ENCODE measurements at places on chromosomes 1 and 21. TPM values are rescaled to one million over a fixed set of nuclear protein-coding genes. Genes with fewer than 3 reads are reported as not detected.

DNA sequence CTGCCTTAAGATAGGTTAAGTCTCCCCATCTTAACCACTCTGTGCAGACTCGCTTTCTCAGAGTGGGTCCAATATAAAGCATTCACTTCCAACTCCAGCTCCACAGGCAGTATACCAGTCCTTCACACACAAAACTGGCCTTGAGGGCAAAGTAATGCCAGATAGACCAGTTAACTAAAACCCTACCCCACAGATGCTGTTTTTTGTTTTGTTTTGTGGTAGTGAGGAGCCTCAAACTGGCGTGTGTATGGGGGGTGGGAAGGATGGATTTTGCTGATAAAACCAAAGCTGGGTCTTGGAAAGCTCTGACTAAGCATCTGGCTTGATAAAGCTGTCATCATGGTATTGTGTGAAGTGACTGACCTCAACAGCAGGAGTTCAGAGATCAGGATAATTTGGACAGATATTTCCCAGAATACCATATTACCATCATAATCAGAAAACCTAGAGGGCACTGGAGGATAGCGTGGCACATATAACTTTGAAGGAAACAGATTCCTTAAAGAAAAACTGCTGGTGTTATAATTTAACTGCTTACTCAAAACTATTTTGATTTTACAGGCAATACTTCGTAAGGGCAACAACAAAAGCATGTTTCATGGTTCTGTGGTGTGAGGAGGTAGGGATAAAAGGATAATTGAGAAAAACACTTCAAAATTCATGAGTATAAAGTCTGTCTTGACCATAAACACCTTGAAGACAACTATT, 29.6 kb upstream of the CPLANE2 start:
- H3K4me1 ChIP-seq: peaks cover 27% of the 10 kb centered on the region
- DNase-seq: peak; percentile 96
- no peak overlapping the region for H3K4me3 ChIP-seq
- H3K27ac ChIP-seq: peak overlapping the region; percentile 30
- H3K36me3 ChIP-seq: no peaks in the 10 kb centered on the region
- H3K27me3 ChIP-seq: no peaks in the 10 kb centered on the region

DNA sequence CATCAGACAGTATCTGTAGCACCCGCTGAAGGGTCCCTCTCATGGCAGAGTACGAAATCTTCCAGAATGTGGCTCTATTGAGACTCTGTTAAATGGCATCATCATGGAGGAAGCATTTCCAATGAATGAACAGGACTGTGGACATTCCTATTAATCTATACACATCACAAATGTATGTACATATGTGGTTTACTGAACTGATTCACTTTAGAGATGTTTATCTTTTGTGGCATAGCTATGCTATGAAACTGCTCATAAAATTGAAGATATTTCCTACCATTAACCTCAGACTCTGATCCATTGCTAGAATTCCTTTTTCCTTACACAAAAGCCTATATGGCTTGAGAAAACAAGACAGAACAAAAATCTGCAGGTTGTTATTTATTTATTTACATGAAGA, 259.6 kb upstream of the RRP15 start:
- no peaks in the 10 kb centered on the region for H3K27me3 ChIP-seq
- DNase-seq: no peak
- H3K4me3 ChIP-seq: no peak overlapping the region
- no peaks in the 10 kb centered on the region for H3K36me3 ChIP-seq

DNA sequence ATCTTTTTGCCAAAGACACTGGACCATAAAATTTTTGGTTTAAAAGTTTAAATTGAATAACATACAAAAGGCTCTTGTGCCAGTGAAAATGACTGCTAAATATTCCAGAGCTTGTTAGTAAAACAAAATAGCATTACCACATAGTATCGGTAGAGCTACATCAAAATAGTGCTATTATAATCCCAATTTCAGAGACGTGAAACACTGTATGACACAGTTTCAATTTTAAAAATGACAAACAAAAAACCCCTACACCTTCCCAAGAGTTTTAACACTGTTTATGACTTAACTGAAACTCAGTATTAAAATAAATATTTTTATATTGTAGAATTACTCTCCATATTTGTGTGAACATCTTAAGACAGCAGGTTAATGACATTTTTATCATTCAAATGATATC, 7.0 kb downstream of the SLC30A1 start:
- H3K36me3 ChIP-seq: no peaks in the 10 kb centered on the region
- no peak overlapping the region for H3K4me3 ChIP-seq
- peaks cover 34% of the 10 kb centered on the region for H3K4me1 ChIP-seq
- no peak for DNase-seq
- no peaks in the 10 kb centered on the region for H3K27me3 ChIP-seq

GRCh38 chr1:112998592-112999235, 42.7 kb upstream of the SLC16A1 start:
- H3K4me1 ChIP-seq: peaks cover 3% of the 10 kb centered on the region
- no peaks in the 10 kb centered on the region for H3K27me3 ChIP-seq
- H3K27ac ChIP-seq: no peak overlapping the region
- H3K36me3 ChIP-seq: no peaks in the 10 kb centered on the region
- DNase-seq: peak; percentile 82

DNA sequence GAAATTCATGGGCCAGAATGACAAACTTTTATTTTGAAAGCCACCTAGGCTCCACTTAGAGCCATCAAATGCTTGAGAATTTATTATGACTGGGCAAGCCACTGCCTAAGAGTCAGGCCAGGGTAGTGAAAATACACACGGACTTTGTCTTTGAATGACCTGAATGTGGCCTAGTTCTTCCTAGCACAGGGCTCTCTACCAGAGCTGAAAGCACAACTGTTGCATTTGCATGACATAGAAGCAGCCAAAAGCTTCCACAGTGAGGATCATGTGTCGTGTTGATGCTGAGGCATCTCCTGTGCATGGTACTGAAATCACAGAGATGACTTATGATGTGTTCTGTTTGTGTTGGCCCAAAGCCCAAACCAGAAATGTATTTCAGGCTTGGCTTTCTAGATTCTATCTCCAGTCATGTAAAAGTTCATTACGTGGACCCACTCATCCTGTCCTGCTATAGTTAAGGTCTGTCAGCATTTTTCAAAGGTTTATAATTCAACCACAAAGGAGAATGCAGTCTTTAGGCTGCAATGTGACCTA, 164.0 kb upstream of the UBE2U start:
- H3K4me3 ChIP-seq: no peak overlapping the region
- no peaks in the 10 kb centered on the region for H3K36me3 ChIP-seq
- peaks cover 6% of the 10 kb centered on the region for H3K4me1 ChIP-seq
- no peak overlapping the region for H3K27ac ChIP-seq
- H3K27me3 ChIP-seq: no peaks in the 10 kb centered on the region
- peak; percentile 84 for DNase-seq

DNA sequence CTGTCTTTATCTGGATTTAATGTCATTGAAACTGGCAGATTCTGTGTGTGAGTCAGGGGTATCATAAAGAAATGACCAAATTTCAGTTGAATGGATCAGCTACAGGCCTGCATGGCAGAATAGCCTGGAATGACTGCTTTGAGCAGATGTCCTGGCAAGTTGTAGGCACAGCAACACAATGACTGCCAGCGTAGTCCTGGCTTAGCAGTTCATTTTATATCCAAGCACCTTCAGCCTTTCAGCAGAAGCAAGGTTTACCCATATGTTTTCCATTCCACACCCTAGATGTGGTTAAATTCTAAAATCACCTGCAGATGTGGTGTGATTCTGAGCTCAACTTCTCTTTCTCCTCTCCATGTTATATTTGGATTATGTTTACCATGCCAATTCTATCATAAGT, 22.3 kb upstream of the PTGFR start:
- no peak for DNase-seq
- no peak overlapping the region for H3K27ac ChIP-seq
- H3K27me3 ChIP-seq: no peaks in the 10 kb centered on the region
- H3K36me3 ChIP-seq: no peaks in the 10 kb centered on the region

DNA sequence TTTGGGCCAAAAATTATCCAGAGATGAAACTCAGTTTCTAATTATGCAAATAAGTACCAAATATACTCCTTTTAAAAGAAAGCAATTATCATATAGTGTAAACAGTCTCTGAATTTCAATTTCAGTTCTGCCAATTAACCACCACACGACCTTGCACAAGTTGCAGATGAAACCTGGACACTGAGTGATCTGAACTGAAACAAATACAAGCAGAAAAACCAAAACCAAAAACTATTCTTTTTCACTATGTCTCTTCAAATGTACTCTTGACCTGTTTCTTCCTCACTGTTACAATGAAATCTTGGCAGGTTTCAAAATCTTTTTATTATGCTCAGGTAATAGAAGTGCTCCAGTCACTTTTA, 79.2 kb downstream of the TYW3 start:
- no peaks in the 10 kb centered on the region for H3K36me3 ChIP-seq
- no peak overlapping the region for H3K4me3 ChIP-seq
- H3K27me3 ChIP-seq: no peaks in the 10 kb centered on the region
- no peaks in the 10 kb centered on the region for H3K4me1 ChIP-seq
- no peak for DNase-seq

GRCh38 chr1:110903853-110904500, 31.0 kb downstream of the CD53 start:
- DNase-seq: no peak
- H3K4me1 ChIP-seq: no peaks in the 10 kb centered on the region
- no peak overlapping the region for H3K4me3 ChIP-seq

GRCh38 chr1:29120947-29121485, 2.7 kb downstream of the TMEM200B start:
- peaks cover 23% of the 10 kb centered on the region for H3K4me1 ChIP-seq
- no peak overlapping the region for H3K4me3 ChIP-seq
- peaks cover 14% of the 10 kb centered on the region for H3K27me3 ChIP-seq
- no peaks in the 10 kb centered on the region for H3K36me3 ChIP-seq

DNA sequence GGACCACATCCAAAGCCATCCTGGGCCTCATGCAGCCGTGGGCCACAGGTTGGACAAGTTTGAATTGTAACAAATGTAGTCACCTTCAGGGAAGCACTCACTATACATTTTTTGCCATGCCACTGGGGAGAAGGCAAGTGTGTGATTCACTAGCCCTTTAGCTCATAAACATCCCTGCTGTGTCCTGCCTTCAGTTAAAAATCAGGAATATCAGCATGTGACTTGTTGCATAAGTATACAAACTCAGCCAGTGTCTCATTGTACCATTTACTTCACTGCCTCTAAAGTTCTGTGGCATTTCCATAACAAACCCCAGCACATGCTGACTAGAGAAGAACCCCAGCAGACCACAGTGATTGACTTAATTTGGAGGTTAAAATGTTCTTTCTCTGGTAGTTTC, 142.0 kb upstream of the C1orf105 start:
- H3K27me3 ChIP-seq: no peaks in the 10 kb centered on the region
- DNase-seq: no peak
- H3K27ac ChIP-seq: no peak overlapping the region
- no peaks in the 10 kb centered on the region for H3K36me3 ChIP-seq
- H3K4me3 ChIP-seq: no peak overlapping the region
- H3K4me1 ChIP-seq: no peaks in the 10 kb centered on the region

The ATAD3C gene
- total RNA-seq: not detected

The CD244 gene
- total RNA-seq: not detected

The SPATA17 gene
- total RNA-seq: not detected

Data from endothelial cell of umbilical vein (primary cell).